ENCODE measurements at places on chromosomes 2 and 18. TPM values are rescaled to one million over a fixed set of nuclear protein-coding genes. Genes with fewer than 3 reads are reported as not detected.

GRCh38 chr18:75218065-75218923 lies 7.7 kb downstream of the TSHZ1 start:
- no peak for DNase-seq

DNA sequence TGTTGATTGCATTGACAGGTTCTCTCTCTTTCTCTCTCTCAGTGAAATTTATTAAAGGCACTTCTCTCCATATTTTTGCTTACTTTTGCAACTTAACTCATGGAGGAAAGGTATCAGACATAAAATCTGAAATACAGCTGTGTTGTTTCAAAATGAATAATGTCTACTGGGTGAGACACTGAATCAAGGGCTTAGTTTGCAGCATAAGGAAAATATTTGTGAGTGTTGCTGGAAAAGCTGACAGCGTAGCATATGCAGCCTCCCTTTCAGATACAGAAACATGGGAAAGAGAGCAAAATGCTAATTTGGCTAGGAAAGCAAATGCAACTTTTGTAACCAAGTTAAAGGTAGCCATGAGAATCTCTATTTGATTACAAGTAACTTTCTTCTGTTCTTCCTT lies 81.5 kb upstream of the COL3A1 start:
- no peak for DNase-seq

Gene CAPN13
- total RNA-seq = not detected

Gene APLF
- total RNA-seq = 2.8 TPM

GRCh38 chr2:108877506-108877905 lies 90.9 kb downstream of the CCDC138 start:
- no peak for DNase-seq

GRCh38 chr2:54977149-54977548 lies 73.1 kb downstream of the RTN4 start:
- no peak for DNase-seq

DNA sequence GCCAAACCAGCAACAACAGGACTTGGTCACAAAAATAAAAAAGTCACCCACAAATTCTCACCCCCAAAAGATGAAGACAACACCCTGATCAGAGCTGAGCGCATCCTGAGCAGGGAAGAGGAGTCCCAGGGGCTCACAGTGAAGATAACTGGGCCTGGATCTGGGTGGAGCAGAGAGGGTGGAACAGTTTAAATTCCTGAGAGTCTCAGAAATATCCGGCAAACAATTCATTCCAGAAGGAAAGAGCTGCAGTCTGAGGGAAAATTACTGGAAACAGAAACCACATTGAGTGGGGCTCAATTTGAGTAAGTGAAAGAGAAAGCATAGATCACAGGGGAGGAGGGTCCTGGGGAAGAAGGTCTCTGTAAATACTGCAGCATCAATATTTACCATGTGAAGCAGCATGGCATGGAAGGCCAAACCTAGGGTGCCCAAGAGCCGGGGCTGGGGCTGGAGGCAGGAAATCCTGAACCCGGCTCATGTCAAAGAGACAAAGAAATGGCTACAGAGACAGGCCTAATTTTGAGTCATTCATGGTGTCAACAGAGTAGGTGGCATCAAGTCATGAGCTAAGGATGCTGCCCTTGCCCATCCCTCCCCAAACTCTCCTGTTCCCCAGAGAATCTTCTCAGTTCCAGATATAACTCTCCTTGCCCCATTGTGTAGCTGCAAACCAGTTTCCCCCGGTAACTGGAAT lies 61.4 kb upstream of the ZBTB7C start:
- DNase-seq = no peak

DNA sequence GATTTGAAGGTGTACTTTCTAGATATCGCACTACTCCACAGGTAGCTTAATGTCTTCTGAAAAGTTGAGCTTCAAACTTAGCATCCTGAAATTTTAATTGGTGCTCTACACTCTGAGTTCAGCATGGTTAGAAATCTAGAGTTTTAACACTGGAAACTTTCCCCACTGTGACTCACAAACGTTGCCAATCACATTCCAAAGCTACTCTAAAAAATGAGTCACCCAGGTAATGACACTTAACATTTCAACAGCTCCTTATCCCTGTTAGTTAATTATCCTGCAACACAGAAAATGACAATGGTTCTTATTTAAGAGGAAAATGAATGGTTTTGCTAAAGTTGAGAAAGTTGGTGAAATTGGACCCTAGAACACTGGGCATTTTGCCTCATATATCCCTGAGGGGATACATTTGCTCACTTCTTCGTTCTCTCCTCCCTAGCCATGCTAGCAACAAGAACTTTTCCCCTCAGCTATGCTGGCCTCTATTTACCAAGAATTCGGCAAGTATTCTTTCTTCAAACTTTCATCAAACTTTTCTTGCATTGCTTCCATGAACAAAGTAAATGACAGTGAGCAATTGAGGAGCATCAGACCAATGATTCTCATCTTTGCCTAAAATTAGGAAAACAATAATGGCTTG lies 1024.1 kb upstream of the KLHL29 start:
- no peak for DNase-seq

DNA sequence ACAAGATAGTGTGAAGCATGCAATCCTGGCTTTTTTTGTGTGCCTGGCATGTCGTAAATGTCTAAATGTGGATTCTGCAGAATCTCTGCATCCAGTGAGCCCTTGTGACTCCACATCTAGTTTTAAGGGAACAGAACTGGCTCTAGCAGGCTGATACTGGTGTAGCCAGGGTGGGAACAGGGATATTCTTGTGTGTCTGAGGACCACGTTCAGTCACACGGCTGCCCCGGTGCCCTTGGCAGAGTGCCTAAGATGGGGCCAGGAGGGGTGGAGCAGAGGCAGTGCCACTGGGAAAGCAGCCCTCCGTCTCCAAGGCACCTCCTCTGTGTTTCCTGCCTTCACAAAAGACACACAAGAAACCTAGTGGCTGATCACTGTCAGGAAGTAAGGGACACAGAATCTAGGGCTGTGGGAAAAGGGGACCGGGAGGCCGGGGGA lies 91.5 kb upstream of the PARD3B start:
- DNase-seq = peak; percentile 42

Gene HOXD4
- total RNA-seq = not detected

DNA sequence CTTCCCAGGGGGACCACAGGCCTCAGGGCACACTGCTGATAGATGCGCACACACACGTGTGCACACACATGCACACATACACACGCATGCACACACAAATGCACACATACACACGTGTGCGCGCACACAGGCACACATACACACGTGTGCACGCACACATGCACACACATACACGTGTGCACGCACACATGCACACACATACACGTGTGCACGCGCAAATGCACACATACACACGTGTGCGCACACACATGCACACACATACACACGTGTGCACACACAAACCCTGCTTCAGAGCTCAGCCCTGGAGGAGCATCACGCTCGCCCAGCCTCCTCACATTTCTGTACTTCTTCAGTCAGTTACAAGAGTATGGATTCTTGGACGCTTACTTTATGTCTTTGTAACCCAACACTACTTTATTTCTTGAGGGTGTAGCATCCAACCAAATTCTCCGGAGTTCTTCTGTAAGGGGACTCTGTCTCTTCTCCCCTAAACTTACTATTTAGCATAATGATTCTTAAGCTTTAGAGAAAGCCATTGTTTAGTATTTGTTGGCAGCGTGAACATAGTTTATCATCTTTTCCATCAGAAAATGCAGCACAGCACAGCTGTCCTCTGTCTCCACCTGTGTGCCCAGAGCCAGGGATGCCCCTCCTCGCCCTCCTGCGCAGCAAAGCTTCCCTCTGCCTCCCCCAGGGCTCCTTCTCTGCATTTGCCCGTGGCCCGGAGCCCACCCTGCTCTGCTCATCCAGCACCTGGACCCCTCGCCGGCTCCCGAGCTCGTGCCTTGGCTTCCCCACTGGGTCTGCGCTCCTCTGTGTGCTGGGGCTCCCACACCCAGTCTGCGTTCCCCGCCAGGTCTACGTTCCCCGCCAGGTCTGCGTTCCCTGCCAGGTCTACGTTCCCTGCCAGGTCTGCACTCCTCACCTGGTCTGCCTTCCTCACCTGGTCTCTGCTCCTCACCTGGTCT lies 74.4 kb upstream of the CTDP1 start:
- DNase-seq = no peak

Gene SLC40A1
- 7.9 TPM for total RNA-seq

Gene LIMS4
- total RNA-seq = not detected

GRCh38 chr2:29042561-29043075 lies 31.7 kb downstream of the PCARE start:
- no peak for DNase-seq

Gene CIB4
- total RNA-seq = not detected

DNA sequence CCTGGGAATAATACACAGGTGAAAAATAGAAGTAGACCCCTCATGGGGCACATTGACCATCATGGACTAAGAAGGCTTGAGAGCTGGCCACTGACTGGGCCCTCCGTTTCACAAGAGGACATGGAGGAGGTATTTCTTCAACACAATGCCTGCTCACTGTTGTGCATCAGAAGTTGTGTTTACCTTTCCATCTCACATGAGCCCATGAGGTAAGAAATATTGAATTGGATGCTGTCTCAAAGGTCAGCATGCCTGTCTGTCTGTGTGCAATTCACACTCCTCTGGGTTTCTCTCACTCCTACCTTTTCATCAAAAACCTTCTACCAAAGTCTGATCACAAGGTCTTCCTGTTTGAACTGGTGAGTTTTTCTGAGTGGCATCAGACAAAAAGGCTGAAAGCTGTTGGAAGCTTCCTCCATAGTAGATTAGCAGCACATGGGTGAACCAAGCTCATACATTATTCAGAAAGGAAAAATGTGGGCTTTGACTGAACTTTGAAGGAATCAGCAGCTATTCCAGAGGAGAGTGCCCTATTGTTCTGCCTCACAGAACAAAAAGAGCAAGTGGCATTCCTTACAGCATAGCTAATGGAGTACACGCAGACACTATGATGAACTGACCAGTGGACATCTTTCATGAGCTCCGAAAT lies 143.2 kb upstream of the RND3 start:
- peak; percentile 63 for DNase-seq
